ENCODE measurements at places on chromosomes 4 and X. TPM values are rescaled to one million over a fixed set of nuclear protein-coding genes. Genes with fewer than 3 reads are reported as not detected.

SNCA gene
- total RNA-seq = 15.0 TPM

SLC2A9 gene
- total RNA-seq = not detected

FAM13A gene
- total RNA-seq = 14.6 TPM

PHOX2B gene
- not detected for total RNA-seq

ZNF630 gene
- 2.1 TPM for total RNA-seq

MID1IP1 gene
- total RNA-seq = 132 TPM

OR13H1 gene
- not detected for total RNA-seq

GSPT2 gene
- 25.9 TPM for total RNA-seq

CENPI gene
- 19.5 TPM for total RNA-seq

PITX2 gene
- total RNA-seq = 24.9 TPM

SCARB2 gene
- 39.9 TPM for total RNA-seq

CLDN22 gene
- total RNA-seq = not detected

PNMA3 gene
- 5.8 TPM for total RNA-seq

UGT2B17 gene
- 0.14 TPM for total RNA-seq

CLTRN gene
- total RNA-seq = 2.2 TPM

TMEM255A gene
- total RNA-seq = 0.61 TPM

MAGEB10 gene
- total RNA-seq = not detected

SULT1E1 gene
- total RNA-seq = not detected

MBNL3 gene
- total RNA-seq = 3.4 TPM

TRAM1L1 gene
- total RNA-seq = 2.0 TPM

CSN2 gene
- not detected for total RNA-seq

PCDH10 gene
- 13.9 TPM for total RNA-seq

SERTM2 gene
- 0.18 TPM for total RNA-seq

DSPP gene
- not detected for total RNA-seq

SYTL5 gene
- 0.39 TPM for total RNA-seq

TLR6 gene
- 0.11 TPM for total RNA-seq

ATP8A1 gene
- 15.1 TPM for total RNA-seq

DRD5 gene
- total RNA-seq = not detected

ADH1A gene
- not detected for total RNA-seq

NSG1 gene
- total RNA-seq = 22.3 TPM

NR3C2 gene
- total RNA-seq = 2.8 TPM

TBC1D14 gene
- total RNA-seq = 45.1 TPM

PABPC5 gene
- 1.7 TPM for total RNA-seq

ARSJ gene
- 6.6 TPM for total RNA-seq

TKTL2 gene
- not detected for total RNA-seq

MAGEB18 gene
- total RNA-seq = not detected

UGT2B10 gene
- 0.17 TPM for total RNA-seq

PAGE1 gene
- not detected for total RNA-seq

CXCL6 gene
- total RNA-seq = 3.8 TPM

NAP1L2 gene
- 15.9 TPM for total RNA-seq

XG gene
- 1.0 TPM for total RNA-seq

CYLC1 gene
- total RNA-seq = not detected

TEX13C gene
- total RNA-seq = 0.26 TPM

CDKL5 gene
- 13.0 TPM for total RNA-seq

PTCHD1 gene
- total RNA-seq = 3.2 TPM

FATE1 gene
- total RNA-seq = not detected

LRCH2 gene
- total RNA-seq = 3.8 TPM

FAM236D gene
- total RNA-seq = not detected

EVC2 gene
- total RNA-seq = 4.8 TPM

MAGEB2 gene
- total RNA-seq = 0.23 TPM

GRIPAP1 gene
- 70.7 TPM for total RNA-seq

CXCL1 gene
- total RNA-seq = 1.4 TPM
